ENCODE measurements at places on chromosomes 12 and 14.

GRCh38 chr12:53103860-53104305, 597 bp downstream of the SOAT2 start:
- DNase-seq: no peak

DNA sequence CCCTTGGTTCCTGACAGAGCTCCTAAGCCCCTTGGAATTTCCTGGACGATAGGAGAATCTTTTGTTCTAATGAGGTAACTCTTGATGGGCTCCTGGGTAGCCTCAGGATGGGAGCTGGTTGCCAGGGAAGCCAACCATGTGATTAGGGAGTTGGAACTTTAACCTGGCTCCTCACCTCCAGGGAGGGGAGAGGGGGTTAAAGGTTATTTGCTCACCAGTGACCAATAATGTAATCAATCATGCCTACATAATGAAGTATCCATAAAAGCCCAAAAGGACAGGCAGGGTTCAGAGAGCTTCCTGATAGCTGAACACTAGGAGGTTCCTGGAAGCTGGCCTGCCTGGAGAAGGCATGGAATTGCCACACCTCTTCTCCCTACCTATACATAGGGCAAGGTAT, 6.2 kb upstream of the CNOT2 start:
- DNase-seq: no peak

- DNase-seq: no peak
Measured at GRCh38 chr14:66005900-66006434, 480.2 kb upstream of the CCDC196 start.

- DNase-seq: no peak
Measured at GRCh38 chr12:92654929-92655328, 47.9 kb upstream of the PLEKHG7 start.

DNA sequence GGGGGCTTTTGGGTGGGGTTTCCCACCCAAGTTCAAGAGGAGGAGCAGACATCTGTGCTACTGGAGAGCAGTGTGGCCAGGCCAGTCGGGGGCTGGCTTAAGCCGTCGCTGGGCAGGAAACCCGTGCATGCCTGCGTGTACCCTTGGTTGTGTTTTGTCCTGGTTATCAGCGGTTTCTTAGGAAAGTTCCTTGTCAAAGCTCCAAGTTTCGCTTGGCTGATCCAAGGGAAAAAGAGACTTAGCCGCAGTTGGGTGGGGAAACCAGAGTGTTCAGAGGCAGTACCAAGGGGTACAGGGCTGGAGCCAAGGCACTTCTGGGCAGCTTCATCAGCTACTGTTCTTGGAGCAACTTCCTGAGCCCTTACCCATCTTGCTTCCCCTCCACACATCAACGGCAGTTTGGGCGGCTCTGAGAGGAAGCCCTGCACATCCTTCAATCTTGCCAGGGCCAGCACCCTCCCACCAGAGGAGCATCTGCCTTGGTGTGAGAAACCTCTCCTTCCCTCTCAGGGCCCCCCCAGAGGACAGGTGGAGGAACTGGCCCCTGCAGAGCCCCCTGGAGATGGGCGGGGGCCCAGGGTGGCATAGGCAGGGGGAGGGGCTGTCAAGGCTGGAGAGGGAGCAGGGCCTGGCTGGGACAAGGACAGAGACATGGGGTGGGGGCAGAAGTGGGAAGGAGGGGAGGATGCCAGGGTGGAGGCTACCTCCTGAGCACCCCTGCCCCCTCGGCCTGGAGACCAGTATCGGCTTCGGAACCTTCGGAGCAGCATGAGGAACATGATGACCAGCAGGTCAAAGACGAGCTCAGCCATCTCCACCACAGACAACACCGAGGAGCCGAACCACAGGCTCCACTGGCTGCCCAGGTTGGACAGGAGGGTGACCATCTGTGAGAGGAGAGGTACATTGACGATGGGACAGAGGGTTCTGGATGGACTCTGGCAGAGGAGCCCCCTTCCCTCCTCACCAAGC, 5.8 kb upstream of the TNFRSF1A start:
- DNase-seq: no peak

DNA sequence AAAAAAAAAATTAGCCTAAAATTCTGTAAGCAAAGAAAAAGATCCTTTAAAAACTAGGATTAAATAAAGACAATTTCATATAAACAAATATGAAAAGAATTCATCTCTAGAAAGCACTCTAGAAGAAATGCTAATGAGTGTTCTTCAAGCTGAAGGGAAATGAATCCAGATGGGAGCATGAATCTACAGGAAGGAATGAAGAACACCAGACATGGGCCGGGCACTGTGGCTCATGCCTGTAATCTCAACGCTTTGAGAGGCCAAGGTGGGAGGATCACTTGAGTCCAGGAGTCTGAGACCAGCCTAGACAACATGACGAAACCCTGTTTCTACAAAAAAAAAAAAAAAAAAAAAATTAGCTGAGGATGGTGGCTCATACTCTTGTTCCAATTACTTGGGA, 297.2 kb downstream of the FBXL14 start:
- DNase-seq: no peak

- no peak for DNase-seq
Measured at GRCh38 chr14:67360470-67361206, 510 bp downstream of the EIF2S1 start.

- no peak for DNase-seq
Measured at GRCh38 chr14:25095736-25096437, 45.9 kb upstream of the STXBP6 start.

DNA sequence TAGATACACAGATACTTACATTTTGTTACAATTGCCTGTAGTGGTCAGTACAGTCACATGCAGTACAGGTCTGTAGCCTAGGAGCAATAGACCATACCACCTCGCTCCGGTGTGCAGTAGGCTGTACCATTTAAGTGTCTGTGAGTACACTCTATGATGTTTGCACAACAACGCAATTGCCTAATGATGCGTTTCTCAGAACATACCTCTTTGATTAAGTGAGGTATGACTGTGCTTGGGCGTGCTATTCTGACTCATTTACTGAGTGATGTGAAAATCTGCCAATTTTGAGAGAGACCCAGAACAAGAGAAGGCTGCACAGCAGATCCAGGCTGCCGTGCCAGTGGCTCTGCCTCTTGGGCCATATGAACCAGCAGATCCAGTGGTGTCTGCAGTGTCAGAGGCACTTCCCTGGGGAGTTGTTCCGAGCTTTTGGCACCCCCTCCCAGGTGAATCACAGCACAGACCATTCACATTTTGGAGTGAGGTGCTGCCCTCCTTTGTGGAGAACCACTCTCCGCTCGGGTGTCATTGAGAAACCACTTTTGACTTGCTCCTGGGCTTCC, 20.4 kb downstream of the DLK1 start:
- no peak for DNase-seq

All from activated T-helper 1 cell treated with anti-CD3 and anti-CD28 coated beads, Interleukin-2, amount 50 U/mL, for 16 hours (primary cell).